Activated CD4-positive, alpha-beta T cell treated with anti-CD3 and anti-CD28 coated beads, Interleukin-2, amount 50 U/mL, for 1 hour (primary cell): ENCODE measurements at places on chromosomes 16 and 17.

DNA sequence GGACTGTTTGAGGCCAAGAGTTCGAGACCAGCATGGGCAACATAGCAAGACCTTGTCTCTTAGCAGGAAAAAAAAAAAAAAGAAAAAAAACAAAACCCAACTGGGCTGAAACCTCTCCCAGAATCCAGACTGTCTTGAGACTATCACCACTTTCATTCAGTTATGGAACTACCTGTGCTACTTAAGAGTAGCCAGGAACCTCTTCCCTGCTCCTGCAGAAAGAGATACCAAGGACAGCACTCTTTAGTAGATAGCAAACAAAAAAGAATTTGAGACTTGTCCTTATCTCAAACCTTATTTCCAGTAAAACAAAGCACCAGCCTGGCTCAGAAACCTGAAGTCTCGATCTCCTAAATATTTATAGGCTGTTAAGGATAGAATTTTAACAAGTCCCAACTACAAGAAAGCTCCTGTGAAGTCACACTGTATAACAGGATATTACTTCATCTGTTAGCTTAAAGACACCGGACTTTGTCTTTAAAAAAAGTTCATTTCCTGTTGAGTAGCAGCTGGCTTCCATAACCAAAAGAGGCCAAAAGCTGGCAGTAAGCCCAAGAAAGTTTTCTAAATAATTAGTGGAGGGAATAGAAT is 5.1 kb downstream of the CDR2 start:
- no peak for DNase-seq

DNA sequence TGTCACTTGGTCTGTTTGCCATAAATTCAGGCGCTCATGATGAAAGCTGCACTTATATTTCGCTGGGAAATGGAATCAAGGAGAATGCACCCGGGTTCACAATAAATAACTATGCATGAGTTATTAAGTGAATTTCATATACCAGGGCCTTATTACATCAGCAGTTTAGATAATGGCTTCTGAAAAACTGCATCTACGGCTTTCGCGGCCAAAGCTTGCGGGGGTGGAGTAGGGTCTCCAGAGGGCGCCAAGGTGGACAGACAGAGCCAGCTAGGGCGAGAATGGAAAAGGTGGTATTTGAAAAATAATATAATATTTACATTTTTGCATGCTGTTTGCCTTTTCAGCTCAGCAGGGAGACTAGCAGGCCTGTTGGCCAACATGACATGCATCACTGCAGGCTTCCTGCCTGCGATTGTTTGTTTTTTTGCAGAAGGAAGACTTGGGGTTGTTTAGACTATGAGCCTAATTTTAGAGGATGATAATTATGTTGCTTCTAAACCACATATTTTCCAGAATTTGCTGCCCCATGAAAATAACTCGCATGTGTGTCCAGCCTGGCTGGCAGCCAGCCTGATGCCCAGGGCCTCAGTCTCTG is 173.8 kb upstream of the IRX3 start:
- DNase-seq = no peak

GRCh38 chr16:27767971-27768591 is 218.1 kb downstream of the KATNIP start:
- no peak for DNase-seq

GRCh38 chr16:47568351-47568750 is 107.2 kb downstream of the PHKB start:
- DNase-seq = no peak

- DNase-seq = no peak
Measured at GRCh38 chr16:14399378-14400284, 230.4 kb downstream of the PARN start.

GRCh38 chr17:74935585-74936469 is at the start of gene OTOP3:
OTOP3 (plus strand) TSS chr17:74935898; CDS start chr17:74935922, 24 bp downstream.
- no peak for DNase-seq

DNA sequence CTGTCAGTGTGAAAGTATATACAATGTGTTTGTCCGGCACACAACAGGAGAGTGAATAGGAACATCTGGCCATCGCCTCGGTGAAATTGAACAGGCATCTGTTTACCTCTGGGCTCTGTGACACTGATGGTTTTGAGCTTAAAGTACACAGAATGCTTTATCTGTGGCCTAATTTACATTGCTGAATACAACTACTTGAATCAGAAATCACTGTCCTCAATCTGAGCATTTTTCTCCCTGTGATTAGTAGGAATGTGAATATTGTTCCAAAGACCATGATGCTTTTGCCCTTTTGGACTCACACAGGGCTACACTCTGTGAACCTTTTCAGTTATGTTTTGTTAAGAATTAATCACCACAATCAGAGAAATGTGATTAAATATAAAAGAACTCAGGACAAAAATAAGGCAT is 323.0 kb upstream of the TBX2 start:
- DNase-seq = no peak

GRCh38 chr16:56833243-56833970 is 31.6 kb upstream of the SLC12A3 start:
- DNase-seq = no peak
